Naive thymus-derived CD8-positive, alpha-beta T cell (primary cell): ENCODE measurements at places on chromosomes 13 and 19.

- peak overlapping the region; percentile 96 for H3K27ac ChIP-seq
- H3K4me3 ChIP-seq: peak overlapping the region; percentile 94
- DNase-seq: peak; percentile 73
- peaks cover 14% of the 10 kb centered on the region for H3K4me1 ChIP-seq
Observed at GRCh38 chr19:46713781-46714443, 3.0 kb downstream of the PRKD2 start.

GRCh38 chr19:56678205-56678604, 6.6 kb upstream of the ZNF835 start:
- peaks cover 33% of the 10 kb centered on the region for H3K36me3 ChIP-seq
- H3K27ac ChIP-seq: no peak overlapping the region
- no peaks in the 10 kb centered on the region for H3K27me3 ChIP-seq

DNA sequence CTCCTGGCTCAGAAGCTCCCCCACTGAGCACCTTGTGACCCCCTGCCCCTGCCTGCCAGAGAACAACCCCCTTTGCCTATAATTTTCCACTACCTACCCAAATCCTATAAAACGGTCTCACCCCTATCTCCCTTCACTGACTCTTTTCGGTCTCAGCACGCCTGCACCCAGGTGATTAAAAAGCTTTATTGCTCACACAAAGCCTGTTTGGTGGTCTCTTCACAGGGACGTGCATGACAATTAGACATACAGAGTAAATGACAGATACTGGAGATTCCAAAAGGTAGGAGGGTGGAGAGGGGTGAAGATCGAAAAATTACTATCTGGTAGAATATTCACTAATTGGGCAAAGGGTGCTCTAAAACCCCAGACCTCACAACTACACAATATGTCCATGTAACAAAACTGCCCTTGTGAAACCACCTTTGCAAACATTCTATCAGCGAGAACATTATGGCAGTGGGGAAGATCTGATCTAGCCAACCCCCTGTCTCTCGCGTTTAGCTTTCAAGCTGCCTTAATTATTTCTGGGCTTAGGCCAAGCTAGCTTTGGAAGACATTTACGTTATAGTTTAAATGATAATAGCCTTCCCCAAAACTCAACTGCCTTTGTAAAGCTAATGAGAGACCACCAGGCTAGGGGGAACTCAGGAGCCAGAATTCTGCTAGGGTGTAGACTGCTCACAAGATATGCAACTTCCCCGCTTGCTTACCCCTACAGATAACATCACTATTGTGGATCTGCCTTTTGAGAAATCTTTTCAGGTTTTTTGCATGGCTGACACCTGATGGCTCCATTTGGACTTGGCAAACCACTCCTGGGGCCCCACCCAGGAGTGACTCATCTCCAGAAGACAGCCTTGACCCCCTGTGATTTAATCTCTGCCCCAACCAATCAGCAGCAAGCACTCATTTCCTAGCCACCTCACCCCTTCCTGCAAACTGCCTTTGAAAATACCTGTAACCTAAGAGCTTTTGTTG, 1534.0 kb upstream of the SPRY2 start:
- no peaks in the 10 kb centered on the region for H3K36me3 ChIP-seq
- H3K4me3 ChIP-seq: no peak overlapping the region
- no peak overlapping the region for H3K27ac ChIP-seq

GRCh38 chr13:90070362-90070761, 1277.1 kb upstream of the MIR17HG start:
- DNase-seq: no peak
- H3K36me3 ChIP-seq: no peaks in the 10 kb centered on the region
- no peak overlapping the region for H3K4me3 ChIP-seq
- no peak overlapping the region for H3K27ac ChIP-seq

- DNase-seq: peak; percentile 66
- H3K4me1 ChIP-seq: peaks cover 24% of the 10 kb centered on the region
- H3K4me3 ChIP-seq: peak within 1 kb of the TSS; percentile 95
- H3K27ac ChIP-seq: peak within 1 kb of the TSS; percentile 83
- H3K27me3 ChIP-seq: peaks cover 26% of the 10 kb centered on the region
- H3K36me3 ChIP-seq: no peaks in the 10 kb centered on the region
Observed at GRCh38 chr19:41993612-41994483, at the start of gene ATP1A3. ATP1A3 (minus strand) TSS chr19:41994230; CDS start chr19:41994076, 154 bp downstream.

DNA sequence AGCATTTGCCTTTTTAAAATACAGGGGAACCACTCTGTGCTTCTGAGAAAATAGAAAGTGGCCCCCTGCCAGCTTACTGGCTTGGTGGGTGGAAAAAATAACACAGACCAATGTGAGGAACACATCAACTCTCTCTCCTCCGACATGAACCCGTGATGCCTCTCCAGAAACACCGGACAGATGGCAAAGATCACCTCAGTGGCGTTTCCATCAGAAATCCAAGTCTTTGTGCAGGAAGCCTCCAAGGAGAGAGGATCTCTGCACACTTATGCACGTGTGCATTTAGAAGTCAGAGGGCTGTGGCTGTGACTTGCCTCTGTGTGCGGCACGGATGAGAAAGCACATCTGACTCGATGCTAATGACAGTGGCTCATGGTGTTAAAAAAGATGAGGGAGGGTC, 112.3 kb upstream of the KLF12 start:
- H3K36me3 ChIP-seq: peaks cover 18% of the 10 kb centered on the region
- H3K4me1 ChIP-seq: peaks cover 96% of the 10 kb centered on the region
- peak; percentile 30 for DNase-seq
- no peaks in the 10 kb centered on the region for H3K27me3 ChIP-seq

DNA sequence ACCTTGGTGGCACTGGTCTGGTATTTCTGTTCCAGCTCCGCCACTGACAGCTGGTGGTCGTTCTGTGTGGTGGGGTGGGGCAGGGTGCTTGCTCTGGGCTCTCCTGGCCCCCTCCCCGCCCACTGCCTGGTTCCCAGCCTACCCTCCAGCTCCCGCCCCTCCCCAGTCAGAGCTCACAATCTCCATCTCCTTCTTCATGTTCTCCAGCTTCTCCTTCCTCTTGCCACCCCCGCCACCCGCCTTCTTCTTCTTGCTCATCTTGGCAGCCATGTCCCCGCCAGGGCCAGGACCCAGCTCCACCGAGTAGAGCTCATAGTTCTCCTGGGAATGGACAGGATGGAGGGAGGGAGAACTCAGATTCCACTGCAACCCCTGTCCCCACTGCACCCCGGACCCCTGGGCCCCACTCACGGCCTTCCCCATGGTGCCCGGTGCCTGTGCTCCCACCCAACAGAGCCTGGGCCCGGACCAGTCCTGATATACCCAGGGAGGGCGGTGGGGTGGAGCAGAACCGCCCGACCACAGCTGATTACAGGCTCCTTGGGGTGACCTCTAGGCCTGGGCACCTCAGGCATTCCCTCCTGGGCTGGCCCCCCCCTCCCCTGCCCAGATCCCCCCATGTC, at the start of gene ATP4A:
ATP4A (minus strand) TSS at position 452 of the 623 bp plus-strand sequence; CDS start at position 423, 29 bp downstream.
- H3K4me1 ChIP-seq: peaks cover 8% of the 10 kb centered on the region
- no peak for DNase-seq
- H3K36me3 ChIP-seq: no peaks in the 10 kb centered on the region
- H3K27me3 ChIP-seq: peaks cover 27% of the 10 kb centered on the region
- H3K4me3 ChIP-seq: no peak within 1 kb of the TSS
- H3K27ac ChIP-seq: no peak within 1 kb of the TSS

GRCh38 chr13:42035905-42036521, 12.4 kb upstream of the DGKH start:
- peaks cover 9% of the 10 kb centered on the region for H3K4me1 ChIP-seq
- H3K36me3 ChIP-seq: no peaks in the 10 kb centered on the region
- DNase-seq: no peak
- H3K27me3 ChIP-seq: no peaks in the 10 kb centered on the region

- H3K36me3 ChIP-seq: peaks cover 32% of the 10 kb centered on the region
- peak overlapping the region; percentile 99 for H3K27ac ChIP-seq
- H3K4me1 ChIP-seq: peaks cover 13% of the 10 kb centered on the region
- DNase-seq: no peak
Observed at GRCh38 chr19:34173193-34173956, 1.1 kb downstream of the LSM14A start.

GRCh38 chr13:44306371-44307192, 67.0 kb upstream of the SERP2 start:
- H3K36me3 ChIP-seq: no peaks in the 10 kb centered on the region
- H3K27me3 ChIP-seq: peaks cover 3% of the 10 kb centered on the region
- H3K27ac ChIP-seq: peak overlapping the region; percentile 89
- peak; percentile 11 for DNase-seq

DNA sequence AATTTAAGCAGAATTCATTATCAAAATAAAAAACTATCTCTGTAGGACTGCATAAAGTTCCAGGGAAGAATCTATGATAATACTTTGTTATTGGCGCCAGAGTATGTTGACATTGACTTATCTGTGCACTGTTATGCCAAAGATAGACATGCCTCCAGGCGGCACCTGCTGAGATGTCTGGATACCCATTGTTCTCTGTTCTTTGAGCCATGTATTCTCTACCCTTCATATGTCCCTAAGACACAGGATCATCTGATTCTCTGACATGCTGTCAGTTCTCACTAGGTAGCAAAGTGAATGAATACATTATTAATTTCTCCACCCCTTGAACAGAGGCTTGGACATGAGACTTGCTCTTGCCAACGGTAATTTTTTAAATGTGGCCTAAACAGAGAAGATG, 517.8 kb upstream of the SLITRK5 start:
- H3K27me3 ChIP-seq: no peaks in the 10 kb centered on the region
- no peaks in the 10 kb centered on the region for H3K36me3 ChIP-seq
- H3K27ac ChIP-seq: no peak overlapping the region
- no peak for DNase-seq
- H3K4me1 ChIP-seq: no peaks in the 10 kb centered on the region

- no peak for DNase-seq
- peaks cover 16% of the 10 kb centered on the region for H3K36me3 ChIP-seq
- H3K4me1 ChIP-seq: peaks cover 32% of the 10 kb centered on the region
Observed at GRCh38 chr13:48975101-48975855, 434 bp upstream of the FNDC3A start.

DNA sequence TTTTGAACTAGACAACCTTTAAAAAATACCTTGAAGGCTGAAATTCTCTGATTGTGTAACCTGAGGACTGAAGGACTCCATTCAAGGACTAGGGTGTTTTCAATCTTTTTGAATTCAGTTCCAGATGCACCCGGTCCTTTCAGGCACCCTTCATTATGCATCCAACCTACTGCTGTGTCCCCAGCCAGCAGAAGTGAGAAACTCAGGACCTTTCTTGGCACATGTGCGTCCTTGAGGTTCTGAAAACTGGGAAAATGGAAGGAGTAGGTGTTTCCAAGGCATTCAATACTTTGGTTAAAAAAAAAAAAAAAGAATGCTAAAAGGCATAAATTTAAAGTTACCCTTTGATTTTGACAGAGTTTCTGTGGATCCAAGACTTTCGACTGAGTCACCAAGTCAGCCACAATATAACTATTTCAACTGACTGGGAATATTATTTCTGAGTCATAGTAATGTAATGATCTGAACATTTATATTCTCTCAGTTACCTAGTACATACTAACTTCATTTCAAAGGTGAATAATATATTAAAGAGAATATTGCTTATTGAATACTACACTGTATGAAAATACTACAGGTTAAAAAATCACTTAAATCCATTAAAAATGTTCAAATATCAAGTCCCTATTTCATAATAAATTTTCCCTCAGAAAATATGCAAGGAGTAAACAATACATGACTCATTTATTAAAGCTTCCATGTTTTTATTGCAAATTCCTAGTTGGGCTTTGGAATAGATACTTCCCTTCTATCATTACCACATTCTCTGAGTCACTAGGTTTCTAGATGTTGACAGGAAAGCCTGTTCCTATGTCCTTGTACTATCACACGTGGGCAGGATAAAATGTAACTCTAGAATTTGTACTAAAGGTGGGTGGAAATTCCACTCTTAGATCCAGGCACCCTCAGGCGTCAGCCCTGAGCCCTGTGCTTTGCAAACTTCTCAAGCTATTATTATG, 2.4 kb upstream of the ITGBL1 start:
- H3K27ac ChIP-seq: no peak overlapping the region
- no peaks in the 10 kb centered on the region for H3K36me3 ChIP-seq
- H3K4me3 ChIP-seq: no peak overlapping the region
- H3K4me1 ChIP-seq: peaks cover 4% of the 10 kb centered on the region
- peaks cover 23% of the 10 kb centered on the region for H3K27me3 ChIP-seq
- no peak for DNase-seq

GRCh38 chr13:107743526-107743925, 471.8 kb downstream of the LIG4 start:
- no peak overlapping the region for H3K4me3 ChIP-seq
- no peak overlapping the region for H3K27ac ChIP-seq
- DNase-seq: no peak
- no peaks in the 10 kb centered on the region for H3K36me3 ChIP-seq
- no peaks in the 10 kb centered on the region for H3K4me1 ChIP-seq

- no peaks in the 10 kb centered on the region for H3K27me3 ChIP-seq
- H3K4me1 ChIP-seq: no peaks in the 10 kb centered on the region
- H3K27ac ChIP-seq: no peak overlapping the region
- no peak overlapping the region for H3K4me3 ChIP-seq
- no peak for DNase-seq
Observed at GRCh38 chr13:65860306-65860705, 1369.8 kb downstream of the PCDH9 start.
